Left lung (tissue), 14 donors: ENCODE measurements at places on chromosomes 3 and 15. TPM values are rescaled to one million over a fixed set of nuclear protein-coding genes. Genes with fewer than 3 reads are reported as not detected.

- H3K27ac ChIP-seq, result no peak overlapping the region
- no peaks in the 10 kb centered on the region for H3K27me3 ChIP-seq
- no peak overlapping the region for H3K4me3 ChIP-seq
- H3K36me3 ChIP-seq, result peaks cover 25% of the 10 kb centered on the region
- DNase-seq, result no peak
These were observed 10.9 kb downstream of the TTLL3 start for GRCh38 chr3:9820946-9821345.

GRCh38 chr3:170889630-170890029 is 18.8 kb downstream of the EIF5A2 start:
- H3K36me3 ChIP-seq, result no peaks in the 10 kb centered on the region
- peak; percentile 52 for DNase-seq
- no peaks in the 10 kb centered on the region for H3K27me3 ChIP-seq
- no peak overlapping the region for H3K4me3 ChIP-seq
- H3K27ac ChIP-seq, result no peak overlapping the region

DNA sequence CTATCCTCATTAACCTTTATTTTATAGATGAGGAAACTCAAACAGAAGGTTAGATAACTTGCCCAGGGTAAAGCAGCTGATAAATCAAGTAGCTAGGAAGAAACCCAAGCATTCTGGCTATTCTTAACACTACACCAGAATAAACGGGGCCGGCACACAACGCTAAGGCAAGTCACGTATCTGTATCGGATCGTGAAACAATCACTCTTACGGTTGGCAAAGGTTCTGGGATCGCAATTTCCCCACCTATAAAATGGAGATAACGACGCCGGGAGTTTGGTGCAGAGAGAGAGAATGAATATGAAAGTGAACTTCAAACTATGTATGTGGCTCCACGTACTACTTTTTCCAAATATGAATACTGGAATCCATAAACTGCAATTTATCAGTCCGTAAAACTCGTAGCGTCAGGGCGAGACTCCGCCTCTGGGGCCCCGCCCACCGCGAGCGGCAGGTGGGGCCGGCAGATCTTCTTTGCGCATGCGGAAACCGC is 252 bp upstream of the ARMC8 start:
- H3K36me3 ChIP-seq, result peaks cover 5% of the 10 kb centered on the region
- peak; percentile 96 for DNase-seq
- peaks cover 40% of the 10 kb centered on the region for H3K4me1 ChIP-seq

Gene CKMT1B
- total RNA-seq, result 3.7 TPM

DNA sequence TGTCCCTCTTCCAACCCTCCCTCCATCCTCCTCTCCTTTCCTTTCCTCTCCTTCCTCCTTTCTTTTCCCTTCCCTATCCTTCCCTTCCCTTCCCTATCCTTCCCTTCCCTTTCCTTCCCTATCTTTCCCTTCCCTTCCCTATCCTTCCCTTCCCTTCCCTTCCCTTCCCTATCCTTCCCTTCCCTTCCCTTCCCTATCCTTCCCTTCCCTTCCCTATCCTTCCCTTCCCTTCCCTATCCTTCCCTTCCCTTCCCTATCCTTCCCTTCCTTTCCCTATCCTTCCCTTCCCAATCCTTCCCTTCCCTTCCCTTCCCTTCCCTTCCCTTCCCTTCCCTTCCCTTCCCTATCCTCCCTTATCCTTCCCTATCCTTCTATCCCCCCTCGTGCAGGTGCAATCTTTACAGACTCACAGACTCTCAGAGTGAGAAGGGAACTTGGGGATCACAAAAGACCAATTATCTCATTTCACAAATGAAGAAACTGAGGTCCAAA is 31.5 kb downstream of the RASGRF1 start:
- no peak for DNase-seq
- H3K27ac ChIP-seq, result no peak overlapping the region
- H3K27me3 ChIP-seq, result peaks cover 11% of the 10 kb centered on the region
- H3K4me1 ChIP-seq, result no peaks in the 10 kb centered on the region
- no peak overlapping the region for H3K4me3 ChIP-seq

- DNase-seq, result no peak
- H3K27me3 ChIP-seq, result no peaks in the 10 kb centered on the region
- H3K36me3 ChIP-seq, result no peaks in the 10 kb centered on the region
- no peak overlapping the region for H3K27ac ChIP-seq
- no peak overlapping the region for H3K4me3 ChIP-seq
These were observed 194.0 kb upstream of the LRRN1 start for GRCh38 chr3:3605226-3605625.

Gene C3orf85
- not detected for total RNA-seq

Gene AP2M1
- total RNA-seq, result 296 TPM

Gene DUOXA1
- 96.7 TPM for total RNA-seq

Gene GALNT15
- 2.2 TPM for total RNA-seq

Gene MRAS
- 48.0 TPM for total RNA-seq

Gene GOLGA8T
- not detected for total RNA-seq

Gene P2RY14
- total RNA-seq, result 2.4 TPM

GRCh38 chr15:84797212-84797611 is 19.9 kb upstream of the ALPK3 start:
- H3K27me3 ChIP-seq, result no peaks in the 10 kb centered on the region
- H3K4me3 ChIP-seq, result no peak overlapping the region
- H3K27ac ChIP-seq, result no peak overlapping the region
- H3K4me1 ChIP-seq, result no peaks in the 10 kb centered on the region

GRCh38 chr15:96252148-96252547 is 78.4 kb upstream of the NR2F2 start:
- H3K36me3 ChIP-seq, result no peaks in the 10 kb centered on the region
- no peak for DNase-seq
- no peak overlapping the region for H3K4me3 ChIP-seq
- H3K4me1 ChIP-seq, result no peaks in the 10 kb centered on the region
- H3K27ac ChIP-seq, result no peak overlapping the region

DNA sequence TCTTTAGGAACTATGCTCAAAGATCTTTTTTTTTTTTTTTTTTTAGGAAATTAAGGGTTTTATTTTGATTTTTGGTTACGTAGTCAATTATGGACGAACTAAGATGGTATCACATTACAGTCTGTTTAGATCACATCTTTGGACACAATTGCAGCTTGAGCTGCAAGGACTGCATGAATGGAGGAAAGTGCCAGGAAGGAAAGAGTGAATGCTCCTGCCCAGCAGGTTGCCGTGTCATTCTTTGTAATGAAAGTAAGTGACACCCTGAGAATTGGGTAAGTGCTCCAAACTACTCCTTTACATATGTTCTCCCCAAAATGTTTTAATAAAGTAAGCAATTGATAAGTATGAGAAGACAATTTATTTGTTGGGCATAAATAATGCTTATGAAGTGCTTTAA is 716.5 kb upstream of the GOLIM4 start:
- H3K4me1 ChIP-seq, result no peaks in the 10 kb centered on the region
- no peaks in the 10 kb centered on the region for H3K36me3 ChIP-seq
- no peak overlapping the region for H3K27ac ChIP-seq
- H3K27me3 ChIP-seq, result no peaks in the 10 kb centered on the region
- H3K4me3 ChIP-seq, result no peak overlapping the region

Gene GOLGA8H
- total RNA-seq, result 1.1 TPM

- H3K27me3 ChIP-seq, result no peaks in the 10 kb centered on the region
- no peak for DNase-seq
- H3K4me3 ChIP-seq, result no peak overlapping the region
- no peaks in the 10 kb centered on the region for H3K4me1 ChIP-seq
These were observed 269.4 kb upstream of the RBMS3 start for GRCh38 chr3:29011441-29011840.

GRCh38 chr3:17050071-17050470 is 165.3 kb downstream of the PLCL2 start:
- H3K27ac ChIP-seq, result no peak overlapping the region
- peaks cover 7% of the 10 kb centered on the region for H3K36me3 ChIP-seq
- H3K4me3 ChIP-seq, result no peak overlapping the region
- DNase-seq, result no peak
- peaks cover 10% of the 10 kb centered on the region for H3K4me1 ChIP-seq

GRCh38 chr3:98482717-98483482 is 14.6 kb upstream of the OR5K2 start:
- DNase-seq, result no peak
- no peak overlapping the region for H3K4me3 ChIP-seq
- no peaks in the 10 kb centered on the region for H3K27me3 ChIP-seq

GRCh38 chr3:132592216-132592615 is 4.9 kb upstream of the ACKR4 start:
- no peak overlapping the region for H3K4me3 ChIP-seq
- no peaks in the 10 kb centered on the region for H3K36me3 ChIP-seq
- peaks cover 14% of the 10 kb centered on the region for H3K4me1 ChIP-seq
- H3K27me3 ChIP-seq, result no peaks in the 10 kb centered on the region

DNA sequence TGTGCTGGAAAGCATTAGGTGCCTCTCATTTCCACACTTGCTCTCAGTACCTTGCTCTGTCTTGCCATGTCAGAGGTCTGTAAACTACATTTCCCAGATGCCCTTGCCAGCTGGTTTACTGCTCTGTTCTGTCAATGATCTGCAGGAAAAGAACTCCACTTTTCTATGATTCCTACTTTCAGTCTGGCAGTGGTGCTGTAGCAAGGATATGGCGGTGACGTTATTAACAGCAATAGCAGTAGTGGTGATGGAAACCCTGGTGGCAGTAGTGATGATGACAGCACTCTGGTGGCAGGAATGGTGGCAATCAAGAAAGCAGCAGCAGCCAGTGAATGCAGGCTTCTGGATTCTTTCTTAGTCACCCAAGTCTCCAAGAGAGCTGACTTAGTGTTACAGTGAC is 665.2 kb downstream of the DIPK2A start:
- H3K27me3 ChIP-seq, result no peaks in the 10 kb centered on the region
- no peaks in the 10 kb centered on the region for H3K4me1 ChIP-seq
- DNase-seq, result no peak
- H3K27ac ChIP-seq, result no peak overlapping the region
- no peak overlapping the region for H3K4me3 ChIP-seq

DNA sequence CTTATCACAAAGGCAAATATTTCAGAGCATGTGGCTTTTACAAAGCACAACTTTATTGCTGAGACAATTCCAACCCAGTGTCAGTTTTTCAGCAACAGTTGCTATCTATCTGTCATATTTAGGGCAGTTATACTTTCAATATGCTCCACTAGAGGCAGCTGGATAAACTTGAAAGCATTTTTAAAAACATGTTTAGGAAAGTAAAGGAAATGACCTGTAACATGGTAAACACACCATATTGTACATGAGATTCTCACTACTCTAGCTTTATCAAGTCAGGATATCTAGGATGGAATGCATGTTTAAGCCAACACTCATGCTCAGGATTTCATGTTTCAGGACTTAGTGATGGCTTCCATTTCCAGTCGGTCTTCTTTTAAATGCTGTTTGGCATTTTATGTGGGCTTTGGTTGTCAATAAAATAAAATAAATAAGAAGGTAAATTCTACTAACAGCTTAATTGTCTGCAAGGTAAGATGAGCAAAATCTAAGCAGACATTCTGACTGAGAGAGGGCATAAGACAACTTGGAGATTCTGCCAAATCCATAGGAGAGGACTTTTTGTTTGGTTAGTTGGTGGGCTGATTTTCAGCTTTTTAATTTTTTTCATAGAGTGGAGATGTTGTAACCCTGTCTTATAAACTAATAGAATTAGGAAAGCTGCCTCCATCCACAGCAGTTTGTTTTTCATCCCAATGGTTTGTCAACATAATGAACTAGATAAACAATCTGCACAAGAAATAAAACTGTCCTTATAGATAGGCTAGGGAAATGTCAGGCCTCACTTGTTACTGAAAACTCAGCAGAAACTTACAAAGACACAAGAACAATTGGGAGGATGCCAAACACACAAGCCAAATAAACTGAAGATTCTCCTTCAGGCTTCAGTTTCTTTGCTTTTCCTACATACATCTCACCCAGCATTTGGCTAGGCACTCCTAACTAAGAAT is 63.4 kb upstream of the CPB1 start:
- H3K4me1 ChIP-seq, result no peaks in the 10 kb centered on the region
- no peak for DNase-seq
- H3K27ac ChIP-seq, result no peak overlapping the region

GRCh38 chr15:29533647-29534046 is 264.0 kb upstream of the NSMCE3 start:
- H3K4me1 ChIP-seq, result no peaks in the 10 kb centered on the region
- no peak overlapping the region for H3K4me3 ChIP-seq
- DNase-seq, result no peak
- H3K27me3 ChIP-seq, result no peaks in the 10 kb centered on the region
- H3K27ac ChIP-seq, result no peak overlapping the region
- H3K36me3 ChIP-seq, result no peaks in the 10 kb centered on the region

DNA sequence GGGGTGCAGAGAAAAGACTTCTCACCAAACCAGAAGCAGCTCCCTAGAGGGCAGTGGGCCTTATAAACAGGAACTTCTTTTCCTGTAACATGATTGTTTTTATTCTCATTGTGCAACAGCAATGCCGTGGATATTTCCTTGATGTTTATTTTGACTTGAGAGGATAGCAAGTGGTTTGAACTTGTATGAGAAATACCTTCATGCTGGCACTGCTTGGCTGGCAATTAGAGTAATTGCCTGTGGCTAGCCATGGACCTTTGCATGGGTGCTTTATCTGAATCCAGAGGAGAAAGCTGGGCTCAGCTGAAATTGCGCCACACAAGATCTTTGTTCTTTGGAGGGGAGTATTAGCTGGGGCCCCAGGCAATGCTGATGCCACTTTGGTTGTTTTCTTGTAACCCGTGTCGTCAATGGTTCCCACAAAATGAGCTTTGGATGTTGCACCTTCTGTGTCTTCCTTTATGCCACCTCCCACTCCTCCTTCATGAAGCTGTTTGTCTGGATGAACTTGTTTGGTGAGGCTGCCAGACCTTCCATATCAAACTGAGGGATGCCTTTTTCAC is 37.9 kb downstream of the CMTM8 start:
- H3K4me3 ChIP-seq, result no peak overlapping the region
- no peaks in the 10 kb centered on the region for H3K27me3 ChIP-seq
- DNase-seq, result no peak
- H3K27ac ChIP-seq, result peak overlapping the region; percentile 7
- H3K36me3 ChIP-seq, result no peaks in the 10 kb centered on the region
